ENCODE measurements at places on chromosomes 5 and 9.

DNA sequence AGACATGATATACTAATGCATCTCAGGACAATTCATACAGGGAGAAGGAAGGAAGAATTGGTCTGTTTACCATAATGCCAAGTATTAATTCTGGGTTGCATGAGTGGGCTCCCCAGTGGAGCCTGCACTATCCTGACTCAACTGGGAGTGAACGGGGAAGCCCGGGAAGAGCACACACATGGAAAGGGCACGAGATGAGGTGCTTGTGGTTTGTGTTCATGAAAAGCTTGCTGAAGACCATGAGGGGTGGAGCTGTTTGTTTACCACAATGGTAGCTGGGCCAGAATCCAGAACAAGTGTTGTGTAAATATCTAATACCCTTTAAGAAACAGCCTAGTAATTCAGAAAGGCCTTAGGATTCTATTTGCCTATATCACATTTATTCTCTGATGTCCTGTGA is 44.6 kb downstream of the POC5 start:
- DNase-seq = no peak

- no peak for DNase-seq
These were observed 261.4 kb downstream of the DMRT2 start for GRCh38 chr9:1311462-1312042.

- no peak for DNase-seq
These were observed 139.9 kb downstream of the RFX3 start for GRCh38 chr9:3385871-3386270.

GRCh38 chr5:122999947-123000563 is 36.5 kb downstream of the PPIC start:
- DNase-seq = no peak

DNA sequence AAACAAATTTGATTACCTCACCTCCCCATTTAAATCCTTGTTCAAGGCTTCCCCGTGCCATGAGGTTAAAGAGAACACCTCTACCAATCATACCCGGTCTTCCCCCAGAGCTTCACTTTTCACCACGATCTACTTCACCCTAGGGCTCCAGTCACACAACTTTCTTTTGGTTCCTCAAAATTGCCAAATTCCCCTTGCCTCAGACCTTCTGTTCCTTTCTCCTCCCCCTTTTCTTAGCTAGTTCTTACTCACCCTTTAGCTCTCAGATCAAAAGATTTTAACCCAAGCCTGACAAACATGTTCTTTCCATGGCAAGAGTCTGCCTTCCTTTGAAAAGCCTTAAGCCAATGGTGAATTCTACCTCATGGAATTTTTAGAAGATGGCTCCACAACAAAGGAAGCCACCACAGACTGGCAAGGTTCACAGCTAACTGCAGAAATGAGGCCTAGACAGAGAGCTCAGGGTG is 56.7 kb downstream of the MAPKAP1 start:
- no peak for DNase-seq

DNA sequence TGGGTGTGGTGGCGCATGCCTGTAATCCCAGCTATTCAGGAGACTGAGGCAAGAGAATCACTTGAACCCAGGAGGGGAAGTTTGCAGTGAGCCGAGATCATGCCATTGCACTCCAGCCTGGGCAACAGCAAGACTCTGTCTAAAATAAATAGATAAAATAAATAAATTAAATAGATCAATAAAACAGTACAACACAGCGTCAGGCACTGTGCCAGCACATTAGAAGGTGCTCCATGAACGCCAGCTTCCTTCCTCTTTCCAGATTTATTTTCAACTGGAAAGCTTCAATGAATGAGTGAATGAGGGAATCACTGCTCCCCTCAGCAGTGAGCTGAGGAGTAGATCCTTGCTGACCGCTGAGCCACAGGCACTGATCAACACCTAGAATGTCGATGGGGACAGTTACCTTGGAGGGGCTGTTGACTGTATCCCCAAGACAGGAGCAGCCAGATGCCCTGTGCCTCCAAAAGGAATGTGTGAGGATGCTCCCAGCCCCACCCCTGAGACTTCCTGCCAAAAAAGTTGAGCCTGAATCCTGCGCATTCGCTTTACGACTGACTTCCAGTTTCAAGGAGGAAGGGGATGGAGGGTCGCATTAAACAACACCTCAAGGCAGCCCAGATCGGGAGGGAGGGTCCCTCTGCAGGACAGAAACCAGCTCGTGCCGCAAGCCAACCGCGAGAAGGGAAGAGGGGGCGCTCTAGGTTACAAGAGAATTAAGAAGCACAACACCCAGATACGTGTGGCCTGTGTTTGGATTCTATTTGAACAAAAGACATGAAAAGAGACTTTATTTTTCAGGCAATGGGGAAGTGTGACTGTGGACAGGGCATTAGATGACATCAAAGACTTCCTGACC is 54.0 kb upstream of the CNOT6 start:
- DNase-seq = no peak

DNA sequence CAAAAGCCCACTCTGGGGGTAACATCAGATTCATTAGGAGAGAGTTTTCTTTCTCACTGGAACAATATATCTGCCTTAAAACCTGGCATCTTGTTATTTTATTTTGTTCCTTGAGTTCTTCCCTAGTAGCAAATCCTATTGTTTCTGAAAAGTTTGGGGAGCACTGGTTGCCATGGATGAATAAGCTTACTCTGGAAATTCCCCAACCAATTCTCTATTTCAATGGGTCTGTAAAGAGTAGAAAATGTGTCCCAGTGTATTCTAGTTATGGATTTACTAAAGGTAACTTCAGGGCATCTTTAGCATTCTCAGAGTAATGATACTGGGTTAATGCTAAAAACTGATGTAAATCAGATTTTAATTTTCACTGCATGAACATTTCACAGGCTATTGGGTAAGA is 94.2 kb upstream of the S1PR3 start:
- DNase-seq = no peak

GRCh38 chr5:151264113-151264512 is 11.1 kb downstream of the GM2A start:
- no peak for DNase-seq

All from NCI-H1436 treated with DMSO at 0.1 percent for 48 hours (cell line).